ENCODE measurements at places on chromosomes 6 and 20.

DNA sequence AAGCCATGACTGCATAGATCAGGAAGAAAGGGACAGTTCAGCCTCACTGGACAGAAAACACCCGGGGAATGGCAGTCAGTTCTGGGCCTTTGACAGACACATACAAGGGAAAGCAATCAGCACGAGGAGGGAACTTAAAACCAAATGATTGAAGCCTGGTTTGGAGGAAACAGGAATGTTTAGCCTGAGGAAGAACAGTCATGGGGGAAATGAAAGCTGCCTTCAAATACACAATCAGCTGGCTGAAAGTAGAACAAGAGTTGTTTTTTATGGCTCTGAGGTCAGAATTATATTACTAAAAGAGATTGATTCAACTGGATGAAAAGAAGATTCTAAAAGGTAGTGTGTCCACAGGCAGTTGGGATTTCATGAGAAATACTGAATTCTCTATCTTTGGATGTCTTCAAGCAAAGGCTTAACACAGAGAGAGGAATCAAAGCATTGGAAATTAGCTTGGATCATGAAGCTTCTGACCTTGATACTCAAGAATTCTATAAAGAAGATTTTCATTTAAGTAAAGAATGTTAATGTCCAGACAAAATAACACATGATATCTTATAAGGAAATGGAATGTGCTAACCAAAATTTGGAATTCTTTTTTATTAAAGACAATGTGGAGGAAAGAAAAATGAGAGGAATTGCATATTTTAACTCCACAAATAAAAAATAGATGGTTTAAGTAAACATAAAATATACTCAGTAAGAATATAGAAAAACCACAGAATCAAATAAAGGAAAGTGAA is 216.6 kb downstream of the IBTK start:
- DNase-seq = no peak

GRCh38 chr20:2387180-2387577 is 6.5 kb downstream of the TGM6 start:
- peak; percentile 13 for DNase-seq

- DNase-seq = no peak
Measured at GRCh38 chr6:138824482-138825144, 28.7 kb downstream of the ECT2L start.

DNA sequence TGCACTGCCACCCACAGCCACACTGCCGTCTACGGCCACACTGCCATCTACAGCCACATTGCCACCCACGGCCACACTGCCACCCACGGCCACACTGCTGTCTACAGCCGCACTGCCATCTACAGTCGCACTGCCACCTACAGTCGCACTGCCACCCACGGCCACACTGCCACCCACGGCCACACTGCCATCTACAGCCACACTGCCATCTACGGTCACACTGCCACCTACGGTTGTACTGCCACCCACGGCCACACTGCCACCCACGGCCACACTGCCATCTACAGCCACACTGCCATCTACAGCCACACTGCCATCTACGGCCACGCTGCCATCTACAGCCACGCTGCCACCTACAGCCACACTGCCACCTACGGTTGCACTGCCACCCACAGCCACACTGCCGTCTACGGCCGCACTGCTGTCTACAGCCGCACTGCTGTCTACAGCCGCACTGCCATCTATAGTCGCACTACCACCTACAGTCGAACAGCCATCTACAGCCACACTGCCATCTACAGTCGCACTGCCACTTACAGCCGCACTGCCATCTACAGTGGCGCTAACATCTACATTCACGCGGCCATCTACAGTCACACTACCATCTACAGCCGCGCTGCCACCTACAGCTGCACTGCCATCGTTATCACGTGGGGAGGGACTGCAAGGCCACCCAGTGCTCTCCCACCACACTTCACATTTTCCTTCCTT is 154.6 kb upstream of the AFDN start:
- no peak for DNase-seq

DNA sequence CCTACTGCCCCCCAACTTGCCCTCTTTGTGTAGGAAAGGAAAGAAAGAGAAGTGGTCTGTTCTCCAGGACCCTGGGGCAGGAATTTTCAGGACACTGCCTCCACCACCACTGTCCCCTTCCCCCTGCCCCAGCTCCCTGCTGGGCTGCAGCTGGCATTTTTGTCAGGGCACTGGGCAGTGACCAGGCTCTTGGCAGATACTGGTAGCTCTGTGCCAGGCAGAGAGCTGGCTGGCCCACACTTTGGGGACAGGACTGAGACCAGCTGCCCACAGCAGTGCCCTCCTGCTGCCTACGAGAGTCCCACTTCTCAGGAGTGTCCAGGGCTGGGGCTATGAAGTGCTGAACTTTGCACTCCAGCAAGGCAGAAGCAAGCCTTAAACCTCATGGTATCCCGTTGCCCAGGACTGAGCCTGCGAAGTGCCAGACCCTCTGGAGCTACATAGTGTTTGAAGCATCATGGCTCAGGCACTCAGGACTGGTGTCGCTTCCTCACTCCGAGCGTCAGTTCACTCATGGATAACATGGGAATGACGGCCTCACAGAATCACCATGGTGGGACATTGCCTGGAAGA is 19.3 kb downstream of the SLC13A3 start:
- no peak for DNase-seq

DNA sequence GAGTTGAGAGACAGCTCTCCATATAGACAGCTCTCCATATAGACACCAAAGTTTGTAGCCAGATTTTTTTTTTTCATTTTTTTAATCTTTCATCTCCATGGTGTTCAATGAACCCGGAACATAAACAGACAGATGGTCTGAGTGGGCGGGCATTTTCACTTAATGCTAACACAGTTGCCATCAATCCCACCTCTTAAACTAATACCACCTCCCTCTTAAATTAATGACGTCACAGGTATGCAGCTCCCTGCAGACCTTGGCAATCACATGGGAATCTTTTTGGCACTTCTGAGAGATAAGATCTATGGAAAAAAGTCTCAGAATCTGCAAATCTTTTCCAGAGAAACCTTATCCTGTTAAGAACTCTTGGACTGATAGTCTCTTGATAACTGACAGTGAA is 43.2 kb downstream of the PFDN4 start:
- no peak for DNase-seq

- DNase-seq = no peak
Measured at GRCh38 chr20:19120569-19120968, 91.9 kb upstream of the SLC24A3 start.

GRCh38 chr20:64083378-64083803 is 807 bp downstream of the LKAAEAR1 start:
- peak; percentile 31 for DNase-seq

DNA sequence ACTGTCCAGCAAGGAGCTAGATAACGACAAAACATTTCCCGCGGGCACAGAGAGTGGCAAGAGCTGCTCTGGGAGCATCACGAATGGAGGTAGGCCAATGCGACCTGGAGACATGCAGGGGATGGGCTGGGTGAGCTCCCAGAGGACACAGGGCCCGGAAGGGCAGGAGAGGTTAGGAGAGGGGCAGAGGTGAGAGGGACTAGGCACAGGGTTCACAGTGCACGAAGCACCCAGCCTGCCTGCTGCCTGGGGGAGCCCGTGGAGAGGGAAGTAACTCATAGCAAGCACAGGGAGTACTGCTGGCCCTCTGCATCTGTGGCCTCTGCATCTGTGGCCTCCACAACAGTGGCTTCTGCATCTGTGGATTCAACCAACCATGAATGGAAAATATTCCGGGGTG is 126.5 kb downstream of the HUS1B start:
- DNase-seq = no peak
